ENCODE measurements at places on chromosomes 16 and 17.
A peak's percentile ranks its signal among the peaks of the same experiment; 100 is the strongest.

- DNase-seq = no peak
These were observed 6.1 kb downstream of the ZG16 start for GRCh38 chr16:29784157-29784556.

DNA sequence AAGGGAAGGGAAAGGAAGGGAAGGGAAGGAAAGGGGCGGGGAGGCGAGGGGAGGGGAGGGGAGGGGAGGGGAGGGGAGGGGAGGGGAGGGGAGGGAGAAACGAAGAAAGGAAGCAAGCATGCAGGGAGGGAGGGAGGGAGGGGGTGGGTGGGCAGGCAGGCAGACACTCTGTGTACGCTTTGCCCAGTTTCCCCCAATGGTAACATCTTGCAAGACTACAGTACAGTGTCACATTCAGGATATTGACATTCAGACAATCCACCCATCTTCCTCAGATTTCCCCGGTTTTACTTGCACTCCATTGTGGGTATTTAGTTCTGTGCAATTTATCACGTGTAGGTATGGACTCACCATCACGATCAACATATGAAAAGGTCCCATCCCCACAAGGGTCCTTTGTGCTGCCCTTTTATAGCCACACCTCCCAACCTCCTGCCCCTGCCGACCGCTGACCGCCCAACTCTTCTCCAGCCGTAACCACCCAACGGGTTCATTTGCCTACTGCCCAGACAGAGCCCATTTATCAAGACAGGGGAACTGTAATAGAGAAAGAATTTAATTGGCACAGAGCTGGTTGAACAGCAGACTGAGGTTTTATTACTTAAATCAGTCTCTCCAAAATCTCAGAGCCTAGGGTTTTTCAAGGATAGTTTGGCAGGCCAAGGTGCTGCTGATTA is 91.4 kb upstream of the FA2H start:
- no peak for DNase-seq

DNA sequence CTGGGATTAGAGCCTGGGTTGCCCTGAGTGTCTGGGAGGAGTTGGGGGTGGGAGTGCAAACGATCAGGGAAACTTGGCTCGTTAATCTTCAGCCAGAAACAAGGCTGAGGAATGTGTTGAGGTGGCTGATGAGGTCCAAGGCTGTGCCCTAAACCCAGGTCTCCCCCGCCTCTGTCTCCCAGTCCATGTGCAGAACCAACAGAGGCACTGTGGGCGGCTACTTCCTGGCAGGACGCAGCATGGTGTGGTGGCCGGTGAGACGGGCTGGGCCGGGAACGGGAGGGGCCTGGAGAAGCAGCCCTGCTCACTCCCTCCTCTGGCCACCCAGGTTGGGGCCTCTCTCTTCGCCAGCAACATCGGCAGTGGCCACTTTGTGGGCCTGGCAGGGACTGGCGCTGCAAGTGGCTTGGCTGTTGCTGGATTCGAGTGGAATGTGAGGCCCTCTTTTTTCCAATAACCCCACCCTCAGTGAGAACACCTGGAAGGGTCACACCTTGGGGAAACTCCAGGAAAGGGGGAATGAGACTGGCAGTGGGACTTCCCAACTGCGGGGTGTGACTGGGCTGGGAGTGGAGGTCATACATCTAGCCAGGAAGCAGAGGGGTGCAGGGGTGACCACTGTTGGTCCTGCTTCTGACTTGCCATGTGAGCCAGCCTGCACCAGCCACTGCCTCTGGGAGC is 1.7 kb downstream of the SLC5A2 start:
- no peak for DNase-seq

DNA sequence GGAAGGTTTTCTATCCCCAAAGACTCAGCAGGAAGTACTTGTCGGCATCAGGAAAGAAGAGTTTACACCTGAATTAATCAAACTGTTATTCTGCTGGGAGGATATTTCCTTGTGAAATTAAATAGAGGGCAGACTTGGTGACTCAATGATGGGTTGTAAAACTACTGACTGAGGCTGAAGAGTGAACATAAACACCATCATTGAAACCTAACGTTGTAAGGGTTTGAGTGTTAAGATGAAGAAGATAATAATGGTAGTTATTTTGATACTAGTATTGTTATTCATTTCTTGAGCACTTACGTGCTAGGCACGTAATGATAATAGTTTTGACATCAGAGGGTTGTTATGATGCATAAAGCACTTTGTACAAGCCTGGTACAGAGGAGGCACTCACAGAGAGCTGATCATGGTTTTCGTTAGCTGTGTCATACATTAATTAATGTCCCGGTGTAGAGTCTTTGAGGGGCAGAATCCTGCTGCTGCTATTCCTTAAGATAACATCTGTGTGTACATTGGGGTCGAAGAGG is 64.2 kb upstream of the CACNG3 start:
- no peak for DNase-seq

GRCh38 chr17:64343833-64344637 is 46.6 kb downstream of the PECAM1 start:
- peak; percentile 84 for DNase-seq

- DNase-seq = peak; percentile 55
These were observed at the start of gene MYO15B for GRCh38 chr17:75587675-75588595. Gene MYO15B, plus strand, starts transcription at chr17:75587800. Its CDS starts 258 bp downstream, at chr17:75588058.

Measured in NCI-H1092 (cell line).